GM20000 (cell line): ENCODE measurements at places on chromosomes 2 and 18.

- no peak for DNase-seq
These were observed 857.3 kb downstream of the RNF144A start for GRCh38 chr2:7774481-7774880.

GRCh38 chr2:109398366-109399015 is 215.3 kb downstream of the SEPTIN10 start:
- no peak for DNase-seq

DNA sequence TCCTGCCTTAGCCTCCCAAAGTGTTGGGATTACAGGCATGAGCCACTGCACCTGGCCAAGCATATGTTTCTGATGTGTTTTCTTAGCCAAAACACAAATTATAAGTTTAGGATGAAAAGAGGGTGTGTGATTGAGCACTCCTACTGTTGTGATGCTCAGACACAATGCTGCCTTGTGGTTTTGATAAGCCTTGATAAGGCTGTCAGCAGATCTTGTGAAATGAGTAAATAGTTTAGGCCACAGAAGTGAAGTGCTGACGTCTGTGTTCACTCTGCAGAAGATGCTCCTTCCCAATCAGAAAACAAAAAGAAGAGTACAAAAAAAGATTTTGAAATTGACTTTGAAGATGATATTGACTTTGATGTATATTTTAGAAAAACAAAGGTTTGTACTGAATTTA is 24.3 kb downstream of the NCAPH start:
- DNase-seq, result no peak

DNA sequence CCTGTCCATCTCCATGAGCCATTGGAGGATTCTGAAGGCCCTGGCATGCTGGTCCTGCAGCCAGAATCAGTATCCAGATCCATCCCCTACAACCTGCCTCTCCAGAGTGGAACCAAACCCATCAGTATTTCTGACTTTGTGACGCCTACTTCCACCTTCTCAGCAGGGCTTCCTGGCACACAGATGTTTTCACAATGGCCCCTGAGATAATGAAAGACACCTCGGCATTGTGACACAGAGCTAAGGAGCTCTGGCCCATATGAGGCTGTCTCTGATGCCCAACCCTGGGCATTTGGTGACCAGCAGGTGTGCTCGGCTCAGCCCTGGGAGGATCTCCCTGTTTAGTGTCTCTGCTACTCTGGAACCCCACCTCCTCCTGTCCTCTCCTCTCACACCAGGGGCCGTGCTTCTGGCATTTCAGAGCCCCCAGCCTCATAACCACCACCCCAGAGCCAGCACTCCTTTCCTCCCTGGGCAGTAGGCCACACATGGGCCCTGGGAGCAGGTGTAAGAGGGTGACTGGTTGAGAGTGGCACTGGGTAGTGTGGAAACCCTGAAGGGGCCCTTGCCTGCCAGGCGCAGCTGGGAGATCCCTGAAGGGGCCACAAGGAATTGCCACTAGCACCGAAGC is 38.2 kb downstream of the FOSL2 start:
- no peak for DNase-seq

DNA sequence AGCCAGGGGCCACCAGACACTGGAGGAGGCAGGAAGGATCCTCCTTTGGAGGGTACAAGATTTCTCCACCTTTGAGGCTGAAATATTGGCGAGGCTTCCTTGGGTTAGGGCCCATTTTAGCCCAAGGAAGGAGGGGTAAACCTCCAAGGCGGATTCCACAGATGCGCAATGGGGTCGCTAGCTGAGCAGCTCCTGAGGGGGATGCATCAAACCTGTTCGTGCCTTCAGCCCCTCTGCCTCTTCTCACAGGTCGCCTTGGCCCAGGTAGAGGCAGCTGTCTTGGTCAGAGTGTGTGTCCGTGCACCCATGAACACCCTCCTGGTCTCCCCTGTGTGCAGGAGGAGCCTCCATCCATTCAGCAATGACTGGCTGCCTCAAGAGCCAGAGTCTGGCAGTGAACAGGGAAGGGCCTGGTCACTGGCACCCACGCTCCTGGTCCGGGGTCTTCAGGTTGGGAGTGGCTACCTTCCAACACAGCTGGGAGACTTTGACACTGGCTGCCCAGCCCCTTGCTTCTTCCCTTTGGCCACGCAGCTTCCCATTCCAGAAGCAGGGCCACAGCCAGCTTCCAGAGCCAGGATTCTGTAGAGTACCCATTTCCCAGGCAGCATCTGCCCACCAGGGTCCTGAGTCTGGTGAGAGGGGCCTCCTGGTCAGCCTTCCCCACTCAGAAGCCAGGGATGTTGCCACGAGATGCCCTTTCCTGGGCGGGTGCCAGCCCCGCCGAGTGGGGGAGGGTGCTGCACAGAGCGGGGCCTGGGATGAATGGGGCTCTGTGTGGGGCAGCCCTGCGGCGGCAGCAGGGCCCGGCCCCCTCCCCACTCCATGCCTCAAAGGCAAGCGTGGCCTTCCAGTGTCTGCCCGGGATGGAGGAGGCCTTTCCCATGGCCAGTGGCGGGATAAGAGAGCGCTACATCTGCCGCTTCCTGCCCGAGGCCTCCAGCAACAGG is 95.8 kb upstream of the GPC1 start:
- no peak for DNase-seq

DNA sequence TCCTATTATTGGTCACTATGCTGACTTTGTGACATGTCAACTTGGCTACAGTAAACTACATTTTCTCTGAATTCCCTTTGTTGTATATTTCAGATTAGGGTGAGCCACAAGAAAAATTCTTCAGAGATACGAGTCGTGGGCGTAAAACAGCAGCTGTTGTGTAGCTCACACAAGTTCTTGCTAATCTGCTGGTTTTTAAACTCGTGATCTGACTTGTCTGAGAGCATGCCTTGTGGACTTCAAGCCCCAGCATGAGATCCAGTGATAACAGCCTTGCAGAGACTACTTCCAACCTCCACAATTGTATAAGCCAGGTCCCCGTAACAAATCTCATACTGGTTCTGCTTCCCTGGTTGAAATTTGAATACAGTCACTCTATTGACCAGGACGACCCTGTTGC is 259.8 kb upstream of the LYPD1 start:
- DNase-seq, result no peak

DNA sequence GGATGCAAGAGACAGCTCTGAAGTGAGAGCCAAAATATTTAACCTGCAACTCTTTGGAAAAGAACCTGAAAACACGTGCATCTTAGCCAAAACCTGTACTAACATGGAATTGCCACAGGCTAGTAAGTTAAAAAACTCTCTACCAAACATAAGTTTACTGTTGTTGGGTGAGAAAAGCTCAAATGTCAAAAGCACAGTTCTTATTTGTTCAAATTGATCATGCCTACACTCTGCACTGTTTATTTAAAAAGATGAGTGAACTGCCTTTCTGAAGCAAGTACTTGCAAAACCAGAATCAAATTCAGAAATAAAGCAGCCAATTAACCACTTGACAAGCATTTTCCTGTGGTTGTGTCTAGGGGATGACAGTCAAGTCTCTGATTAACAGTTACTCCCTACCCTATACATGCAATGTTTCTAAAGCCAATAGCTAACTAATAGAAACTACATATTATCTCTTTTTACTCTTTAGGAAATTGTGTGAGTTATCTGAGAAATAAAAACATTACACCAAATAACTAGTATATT is 5.6 kb downstream of the IKZF2 start:
- DNase-seq, result no peak

- no peak for DNase-seq
These were observed 49.9 kb upstream of the CYP1B1 start for GRCh38 chr2:38125842-38126241.

- DNase-seq, result no peak
These were observed 29.2 kb downstream of the RPRD1A start for GRCh38 chr18:36038102-36038663.

DNA sequence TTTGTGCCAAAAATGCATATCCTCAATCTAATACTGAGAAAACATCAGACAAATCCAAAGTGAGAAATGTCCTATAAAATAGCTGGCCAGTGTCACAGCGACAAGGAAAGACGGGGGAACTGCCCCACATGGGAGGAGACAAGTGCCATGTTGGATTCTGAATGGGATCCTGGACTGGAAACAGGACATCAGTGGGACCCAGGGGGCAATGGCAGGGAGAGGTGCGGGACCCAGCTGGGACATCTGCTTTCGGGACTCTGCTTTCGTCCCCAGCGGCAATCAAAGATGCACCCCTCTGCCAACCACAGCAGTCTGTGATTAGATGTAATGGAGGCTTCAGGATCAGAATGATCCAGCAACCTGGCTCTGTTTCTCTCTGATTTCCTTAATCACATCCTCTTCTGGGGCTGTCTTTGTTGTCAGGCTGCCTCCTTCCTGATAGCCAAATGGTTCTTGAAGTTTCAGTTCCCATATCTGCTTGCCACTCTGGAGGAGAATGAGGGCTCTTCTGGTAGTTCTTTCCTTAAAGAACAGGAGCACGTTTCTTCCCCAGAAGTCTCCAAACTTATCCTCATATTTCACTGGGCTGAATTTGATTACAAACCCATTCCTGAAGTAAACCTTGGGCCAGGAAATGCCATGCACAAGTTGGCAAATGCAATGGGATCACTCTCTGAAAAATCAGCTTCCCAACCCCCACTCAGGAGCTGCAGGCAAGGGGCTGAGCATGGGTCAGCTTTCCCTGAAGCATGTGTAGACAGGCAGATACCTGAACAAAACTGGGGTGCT is 13.6 kb upstream of the PROC start:
- no peak for DNase-seq

GRCh38 chr2:185811580-185811979 is 73.0 kb downstream of the FSIP2 start:
- no peak for DNase-seq

GRCh38 chr2:225171350-225171749 is 129.1 kb upstream of the DOCK10 start:
- no peak for DNase-seq

GRCh38 chr2:17752892-17753802 is 463 bp downstream of the SMC6 start:
- DNase-seq, result peak; percentile 38

DNA sequence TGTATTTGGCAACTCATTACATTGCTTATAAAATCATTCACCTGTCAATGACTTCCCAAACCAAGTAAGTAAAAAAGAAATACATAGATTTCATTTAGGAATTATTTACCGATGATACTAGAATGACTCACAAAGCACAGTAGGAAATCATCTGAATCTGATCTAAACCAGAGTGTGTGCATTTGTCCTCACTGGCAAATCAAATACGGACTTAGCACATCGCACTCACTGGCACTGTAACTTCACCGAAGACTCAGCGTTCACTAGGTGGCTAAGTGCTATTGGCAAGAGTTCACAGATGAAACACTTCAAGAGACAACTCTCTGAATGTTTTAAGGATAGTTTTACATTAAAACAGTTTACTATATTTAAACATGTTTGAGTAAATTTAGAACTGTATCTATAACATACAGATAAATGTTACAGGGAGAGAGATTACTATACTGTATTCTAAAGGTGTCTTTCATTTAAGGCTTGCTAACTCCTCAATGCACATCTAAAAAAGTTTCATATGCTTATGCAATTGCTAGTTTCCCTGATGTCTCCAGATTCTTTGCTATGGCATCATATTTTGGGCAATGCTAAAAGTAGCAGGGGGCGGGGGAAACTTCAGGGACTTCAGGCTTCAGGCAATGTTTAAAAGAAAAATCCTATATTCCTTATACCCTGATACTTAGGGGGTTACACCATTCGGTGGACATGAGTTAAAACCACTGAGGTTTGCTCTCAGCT is 48.8 kb downstream of the STK39 start:
- DNase-seq, result no peak

GRCh38 chr2:22855081-22855480 is 529.9 kb upstream of the KLHL29 start:
- no peak for DNase-seq

DNA sequence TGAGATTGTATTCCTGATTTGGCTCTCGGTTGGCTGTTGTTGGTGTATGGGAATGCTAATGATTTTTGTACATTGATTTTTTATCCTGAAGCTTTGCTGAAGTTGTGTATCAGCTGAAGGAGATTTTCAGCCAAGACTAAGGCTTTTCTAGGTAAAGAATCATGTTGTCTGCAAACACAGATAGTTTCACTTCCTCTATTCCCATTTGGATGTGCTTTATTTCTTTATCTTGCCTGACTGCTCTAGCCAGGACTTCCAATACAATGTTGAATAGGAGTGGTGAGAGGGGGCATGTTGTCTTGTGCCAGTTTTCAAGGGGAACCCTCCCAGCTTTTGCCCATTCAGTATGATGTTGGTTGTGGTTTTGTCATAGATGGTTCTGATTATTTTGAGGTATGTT is 90.4 kb downstream of the CYP26B1 start:
- DNase-seq, result no peak

GRCh38 chr2:236673823-236674185 is 104.2 kb downstream of the ACKR3 start:
- no peak for DNase-seq

DNA sequence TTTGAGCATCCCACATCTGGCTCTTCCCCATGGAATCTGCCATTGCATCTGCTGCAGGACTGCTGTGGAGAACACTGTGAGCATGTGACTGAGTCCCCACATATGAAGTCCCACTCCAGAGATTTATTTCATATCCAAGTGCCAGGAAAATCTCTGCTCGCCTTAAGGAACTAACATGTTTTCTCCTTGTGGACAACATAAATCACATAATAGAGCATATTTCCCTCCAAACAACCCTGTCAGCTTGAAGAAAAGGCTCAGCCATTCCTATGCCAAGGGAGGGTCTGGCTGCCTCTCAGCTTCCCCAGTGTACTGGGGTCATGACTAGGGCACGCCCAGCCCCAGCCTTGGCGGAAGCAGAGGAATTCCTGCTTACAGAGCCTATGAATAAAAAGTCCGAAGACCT is 193.7 kb downstream of the DNER start:
- DNase-seq, result no peak

DNA sequence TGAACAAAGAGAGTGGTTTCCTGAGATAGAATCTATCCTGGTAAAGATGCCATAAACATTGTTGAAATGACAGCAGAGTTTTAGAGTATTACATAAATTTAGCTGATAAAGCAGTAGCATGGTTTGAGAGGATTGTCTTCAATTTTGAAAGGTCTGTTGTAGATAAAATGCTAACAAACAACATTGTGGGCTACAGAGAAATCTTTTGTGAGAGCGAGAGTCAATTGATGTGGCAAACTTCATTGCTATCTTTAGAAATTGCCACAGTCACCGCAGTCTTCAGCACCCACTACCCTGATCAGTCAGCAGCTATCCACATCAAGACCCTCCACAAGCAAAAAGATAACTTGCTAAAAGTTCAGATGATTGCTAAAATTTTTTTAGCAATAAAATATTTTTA is 17.5 kb downstream of the VRK2 start:
- DNase-seq, result no peak

- no peak for DNase-seq
These were observed 1478.6 kb upstream of the ACVR2A start for GRCh38 chr2:146366276-146366675.

DNA sequence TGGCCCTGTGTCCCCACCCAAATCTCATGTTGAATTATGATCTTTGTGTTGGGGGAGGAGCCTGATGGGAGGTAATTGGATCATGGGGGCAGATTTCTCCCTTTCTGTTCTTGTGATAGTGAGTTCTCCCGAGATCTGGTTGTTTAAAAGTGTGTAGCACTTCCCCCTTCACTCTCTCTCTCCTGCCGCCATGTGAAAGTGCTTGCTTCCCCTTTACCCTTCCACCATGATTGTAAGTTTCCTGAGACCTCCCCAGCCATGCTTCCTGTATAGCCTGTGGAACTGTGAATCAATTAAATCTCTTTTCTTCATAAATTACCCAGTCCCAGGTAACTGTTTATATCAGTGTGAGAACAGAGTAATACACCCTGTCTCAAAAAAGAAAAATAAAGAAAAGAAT is 25.5 kb downstream of the LRRFIP1 start:
- DNase-seq, result no peak

- DNase-seq, result no peak
These were observed 208.1 kb downstream of the IKZF2 start for GRCh38 chr2:212943351-212943750.
